Aorta (tissue), 5 donors: ENCODE measurements at places on chromosomes 11 and 22. TPM values are rescaled to one million over a fixed set of nuclear protein-coding genes. Genes with fewer than 3 reads are reported as not detected.

The ANKK1 gene
- total RNA-seq = 0.16 TPM

The APOL3 gene
- 67.7 TPM for total RNA-seq

The SAA4 gene
- 0.84 TPM for total RNA-seq

The PKDREJ gene
- not detected for total RNA-seq

The OR8G5 gene
- not detected for total RNA-seq

The LPXN gene
- 20.4 TPM for total RNA-seq

The SCT gene
- total RNA-seq = not detected

The KCNJ1 gene
- total RNA-seq = 0.19 TPM

The B3GAT1 gene
- total RNA-seq = 0.16 TPM

The CNTF gene
- total RNA-seq = 1.9 TPM

The DGAT2 gene
- 2.3 TPM for total RNA-seq

The GAL3ST1 gene
- 2.0 TPM for total RNA-seq

The MSANTD2 gene
- total RNA-seq = 23.6 TPM

The CLMP gene
- 107 TPM for total RNA-seq

The SLC22A25 gene
- total RNA-seq = not detected

The RELA gene
- total RNA-seq = 108 TPM

The LARGE2 gene
- total RNA-seq = not detected

The SPDYC gene
- not detected for total RNA-seq

- no peak for DNase-seq
Observed at GRCh38 chr11:12057299-12057980, 49.0 kb upstream of the DKK3 start.

DNA sequence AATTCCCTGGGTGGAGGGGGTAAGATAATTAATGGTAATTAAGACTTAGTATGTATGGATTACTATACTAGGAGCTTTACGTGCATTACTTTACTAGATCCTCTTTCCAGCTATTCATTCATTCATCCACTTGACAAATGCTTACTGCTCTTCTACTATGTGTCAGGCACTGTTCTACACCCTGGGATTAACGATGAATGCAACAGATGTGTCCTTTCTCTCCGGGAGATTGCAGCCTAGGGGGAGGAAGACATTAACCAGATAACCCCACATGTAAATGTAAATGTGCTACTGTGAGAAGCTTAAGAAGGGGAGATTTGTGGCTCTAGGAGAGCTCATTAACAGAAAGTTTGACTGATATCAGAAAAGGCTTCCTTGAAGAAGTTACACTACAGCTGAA lies 1.7 kb downstream of the ANKK1 start:
- DNase-seq = no peak

- no peak for DNase-seq
Observed at GRCh38 chr22:29023172-29023796, 38.3 kb downstream of the C22orf31 start.

GRCh38 chr11:19466314-19466713 lies 225.6 kb upstream of the E2F8 start:
- no peak for DNase-seq

DNA sequence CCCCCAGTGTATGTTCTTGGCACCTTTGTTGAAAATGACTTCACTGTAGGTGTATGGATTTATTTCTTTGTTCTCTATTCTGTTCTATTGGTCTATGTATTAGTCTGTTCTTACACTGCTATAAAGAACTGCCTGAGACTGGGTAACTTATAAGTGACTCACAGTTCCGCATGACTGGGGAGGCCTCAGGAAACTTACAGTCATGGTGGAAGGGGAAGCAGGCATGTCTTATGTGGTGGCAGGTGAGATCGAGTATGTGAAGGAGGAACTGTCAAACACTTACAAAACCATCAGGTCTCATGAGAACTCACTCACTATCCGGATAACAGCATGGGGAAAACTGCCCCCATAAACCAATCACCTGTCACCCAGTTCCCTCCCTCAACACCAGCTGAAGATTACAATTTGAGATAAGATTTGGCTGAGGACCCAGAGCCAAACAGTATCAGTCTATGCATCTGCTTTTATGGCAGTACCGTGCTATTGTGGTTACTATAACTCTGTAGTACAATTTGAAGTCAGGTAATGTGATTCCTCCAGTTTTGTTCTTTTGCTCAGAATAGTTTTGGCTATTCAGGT lies 836.2 kb downstream of the DLG2 start:
- DNase-seq = no peak

- DNase-seq = no peak
Observed at GRCh38 chr11:121035780-121036179, 11.9 kb downstream of the TBCEL start.

GRCh38 chr11:35566181-35566580 lies 40.8 kb upstream of the PAMR1 start:
- no peak for DNase-seq

DNA sequence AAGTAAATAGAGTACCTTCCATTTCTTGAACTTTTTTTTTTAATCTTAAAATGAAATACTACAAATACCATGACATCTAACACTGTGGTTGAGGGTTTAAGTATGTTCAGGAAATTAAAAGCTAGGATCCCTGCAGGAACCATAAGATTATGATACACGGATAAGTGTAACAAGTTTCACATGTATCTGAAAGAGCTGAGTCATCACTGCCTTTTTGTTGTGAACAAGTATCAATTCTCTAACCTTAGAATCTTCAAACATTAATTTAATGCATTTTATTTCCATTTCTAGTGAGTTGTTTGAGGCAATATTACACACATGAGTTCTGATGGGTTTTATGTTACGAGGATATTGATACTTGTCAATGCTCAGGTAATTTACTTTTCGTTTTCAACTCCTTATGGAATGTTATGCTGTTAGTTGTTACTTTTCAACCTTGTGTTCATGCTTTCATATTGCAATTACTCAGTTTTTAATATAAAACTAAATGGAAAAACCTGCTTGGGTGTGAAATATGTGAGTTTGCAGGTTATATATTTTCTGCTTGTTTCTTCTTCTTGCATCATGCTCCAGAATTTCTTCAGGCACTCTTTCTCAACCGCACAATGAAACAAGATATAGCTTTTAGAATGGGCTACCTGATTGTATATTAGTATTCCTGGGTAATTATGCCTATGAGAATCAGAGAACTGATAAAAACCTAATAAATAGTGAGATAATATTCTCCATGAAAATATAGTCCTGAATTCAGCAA lies 361.3 kb upstream of the MTNR1B start:
- DNase-seq = no peak

GRCh38 chr11:130796828-130797227 lies 119.5 kb downstream of the SNX19 start:
- no peak for DNase-seq

- DNase-seq = no peak
Observed at GRCh38 chr11:3709977-3710376, 38.8 kb upstream of the CHRNA10 start.

DNA sequence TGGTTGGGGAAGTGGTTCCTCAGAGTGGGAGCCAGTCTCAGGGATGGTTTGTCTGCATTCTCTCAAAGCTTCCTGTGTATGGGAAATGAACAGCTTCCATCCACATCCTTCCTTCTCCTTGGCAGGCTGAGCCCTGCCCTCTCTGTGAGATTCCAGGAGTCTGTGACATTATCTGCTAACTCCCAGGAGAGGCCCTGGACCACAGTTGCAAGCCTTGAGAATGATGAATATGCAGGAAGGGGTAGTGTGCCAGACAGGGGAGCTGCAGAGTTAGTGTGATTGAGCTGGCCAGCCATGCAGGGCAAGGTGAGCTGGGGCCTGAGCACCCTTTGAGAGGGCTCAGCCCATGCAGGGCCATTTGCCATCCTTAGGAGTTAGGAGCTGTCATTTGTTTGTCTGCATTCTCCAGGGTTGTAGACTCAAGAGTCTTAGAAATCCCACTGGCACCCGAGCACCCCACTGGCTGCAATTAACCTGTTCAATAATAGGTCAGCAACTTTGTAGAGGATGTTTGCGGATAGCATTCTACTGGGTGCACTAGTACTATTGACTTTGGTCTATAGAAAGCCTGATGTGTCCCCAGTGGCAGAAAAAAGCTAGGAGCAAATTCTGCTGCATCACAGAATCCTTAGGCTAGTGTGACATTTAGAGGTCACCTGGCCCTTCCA lies 299.0 kb upstream of the CADM1 start:
- DNase-seq = no peak

GRCh38 chr22:27554841-27555456 lies 246.6 kb downstream of the MN1 start:
- DNase-seq = no peak

GRCh38 chr11:130815097-130815802 lies 101.0 kb downstream of the SNX19 start:
- no peak for DNase-seq

DNA sequence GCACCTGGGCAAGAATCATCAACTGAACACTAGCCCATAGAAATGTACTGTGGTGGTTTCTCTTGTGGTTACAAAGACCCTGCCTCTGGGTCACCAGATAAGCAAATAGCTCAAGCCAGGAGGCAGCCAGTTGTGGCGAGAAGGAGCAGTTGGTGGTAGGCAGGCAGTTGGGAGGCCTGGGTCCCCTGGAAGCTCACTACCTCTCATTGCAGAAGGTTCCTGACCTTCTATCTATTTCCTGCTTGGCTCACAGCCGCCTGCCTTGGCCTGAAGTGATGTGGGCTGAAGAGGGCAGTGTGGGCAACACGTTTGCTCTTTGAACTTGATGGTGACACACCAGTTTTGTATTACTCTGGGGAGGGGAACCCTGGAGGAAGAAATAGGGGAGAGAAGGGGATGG lies 34.7 kb downstream of the NECTIN1 start:
- DNase-seq = no peak

DNA sequence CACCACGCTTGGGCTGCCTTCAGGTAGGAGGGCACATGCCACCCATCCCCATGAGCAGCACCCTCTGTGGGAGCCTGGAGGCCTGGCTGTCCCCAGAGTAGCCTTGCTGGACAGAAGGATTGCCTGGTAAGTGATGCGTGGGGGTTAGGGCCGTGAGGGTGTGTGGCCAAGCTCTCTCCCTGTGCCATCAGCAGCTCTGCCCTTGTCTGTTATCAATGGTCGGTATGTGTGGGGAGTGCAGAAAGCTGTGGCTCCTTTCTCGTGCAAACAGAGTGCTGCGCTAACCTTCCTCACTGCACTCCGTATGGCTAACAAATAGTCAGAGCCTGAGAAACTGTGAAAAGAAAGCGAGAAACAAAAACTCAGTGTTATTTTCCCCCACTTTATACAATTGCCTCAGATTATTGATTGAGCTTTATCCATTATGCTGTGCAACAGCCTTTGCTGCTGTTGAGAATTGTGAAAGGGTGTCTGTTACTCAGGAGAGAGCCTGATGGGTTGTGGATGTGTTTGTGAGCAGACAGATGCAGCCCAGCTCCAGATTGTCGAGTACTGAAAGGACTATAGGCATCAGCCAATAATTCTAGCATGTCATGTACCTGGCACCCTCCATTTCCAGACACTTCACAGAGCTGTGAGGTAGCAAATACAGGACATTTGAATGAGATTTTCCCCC lies 432.2 kb downstream of the NTM start:
- DNase-seq = no peak

GRCh38 chr11:102882389-102883024 lies 7.7 kb upstream of the MMP12 start:
- no peak for DNase-seq

- DNase-seq = no peak
Observed at GRCh38 chr11:128130052-128130451, 457.3 kb downstream of the ETS1 start.

DNA sequence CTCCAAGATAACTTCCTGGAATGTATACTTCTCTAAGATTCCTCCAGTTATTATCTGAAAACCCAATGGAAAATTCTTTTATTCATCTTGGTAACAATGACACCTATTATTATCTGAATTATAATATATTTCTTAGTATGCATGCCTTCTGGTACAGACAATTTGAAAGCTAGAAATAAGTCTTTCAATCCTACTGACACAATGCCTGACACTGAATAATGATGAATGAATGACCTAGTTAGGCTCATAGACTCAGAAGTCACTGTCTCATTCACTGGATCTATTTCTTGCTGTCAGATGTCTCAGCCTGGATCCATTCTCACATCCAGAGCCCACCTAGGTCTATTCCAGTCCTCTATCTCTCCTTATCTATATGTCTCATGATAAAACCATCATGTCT lies 1126.7 kb upstream of the CCDC90B start:
- no peak for DNase-seq

- DNase-seq = no peak
Observed at GRCh38 chr11:64499261-64500004, 91.6 kb upstream of the SLC22A12 start.

- DNase-seq = no peak
Observed at GRCh38 chr11:125128450-125128849, 17.0 kb upstream of the TMEM218 start.

DNA sequence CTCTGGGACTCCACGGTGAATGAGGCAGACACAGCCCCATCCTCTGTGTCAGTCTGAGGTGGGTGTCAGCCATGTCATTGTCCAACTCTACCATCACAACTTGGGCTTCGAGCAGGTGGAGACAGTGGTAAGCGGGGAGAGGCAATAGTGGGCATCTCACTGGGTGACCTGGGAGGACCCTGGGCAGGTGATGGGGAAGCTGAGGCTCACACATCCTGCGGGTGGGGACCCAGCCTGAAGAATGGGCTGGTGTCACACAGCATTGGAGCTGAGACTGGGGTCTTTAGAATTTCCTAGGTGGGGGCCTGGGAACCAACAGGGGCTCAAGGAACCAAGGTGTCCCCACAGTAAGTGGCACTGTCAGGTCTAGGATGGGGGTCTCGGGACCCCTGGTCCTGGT lies 7.0 kb upstream of the SMARCB1 start:
- DNase-seq = no peak

- no peak for DNase-seq
Observed at GRCh38 chr22:37320726-37321677, 38.7 kb downstream of the CYTH4 start.

DNA sequence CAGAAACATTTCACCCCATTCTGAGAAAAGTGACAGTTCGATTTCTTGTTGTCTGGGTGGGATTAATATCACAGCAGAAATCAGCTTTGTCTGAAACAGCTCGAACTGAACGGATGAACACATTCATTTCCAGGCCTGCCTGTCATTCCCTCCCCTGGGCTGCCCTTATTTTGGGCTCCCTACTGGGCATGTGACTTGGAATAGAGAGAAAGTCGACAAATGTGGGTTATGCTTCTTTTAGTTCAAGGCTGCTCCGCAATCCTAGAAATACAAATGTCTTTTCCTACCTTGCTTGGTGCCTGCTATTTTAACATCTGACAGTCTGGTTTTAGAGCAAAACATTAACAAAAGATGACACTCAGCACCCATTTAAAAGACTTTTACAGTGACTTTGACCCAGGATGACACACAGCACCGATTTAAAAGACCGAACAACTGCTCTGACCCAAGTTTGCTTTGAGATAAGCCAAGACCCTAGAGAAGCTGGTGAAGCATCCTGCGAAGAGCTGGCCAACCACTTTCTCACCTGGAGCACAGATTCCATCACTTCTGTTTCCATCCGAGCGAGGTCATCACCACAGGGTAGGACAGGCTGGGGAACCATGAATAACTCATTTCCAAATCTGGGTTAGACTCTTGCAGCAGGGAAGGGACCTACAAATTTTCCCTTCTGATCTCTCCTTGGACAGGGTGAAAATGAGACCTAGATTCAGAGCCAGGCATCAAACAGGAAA lies 13.1 kb downstream of the CLMP start:
- DNase-seq = no peak
